ENCODE measurements at places on chromosomes 13 and 19.

DNA sequence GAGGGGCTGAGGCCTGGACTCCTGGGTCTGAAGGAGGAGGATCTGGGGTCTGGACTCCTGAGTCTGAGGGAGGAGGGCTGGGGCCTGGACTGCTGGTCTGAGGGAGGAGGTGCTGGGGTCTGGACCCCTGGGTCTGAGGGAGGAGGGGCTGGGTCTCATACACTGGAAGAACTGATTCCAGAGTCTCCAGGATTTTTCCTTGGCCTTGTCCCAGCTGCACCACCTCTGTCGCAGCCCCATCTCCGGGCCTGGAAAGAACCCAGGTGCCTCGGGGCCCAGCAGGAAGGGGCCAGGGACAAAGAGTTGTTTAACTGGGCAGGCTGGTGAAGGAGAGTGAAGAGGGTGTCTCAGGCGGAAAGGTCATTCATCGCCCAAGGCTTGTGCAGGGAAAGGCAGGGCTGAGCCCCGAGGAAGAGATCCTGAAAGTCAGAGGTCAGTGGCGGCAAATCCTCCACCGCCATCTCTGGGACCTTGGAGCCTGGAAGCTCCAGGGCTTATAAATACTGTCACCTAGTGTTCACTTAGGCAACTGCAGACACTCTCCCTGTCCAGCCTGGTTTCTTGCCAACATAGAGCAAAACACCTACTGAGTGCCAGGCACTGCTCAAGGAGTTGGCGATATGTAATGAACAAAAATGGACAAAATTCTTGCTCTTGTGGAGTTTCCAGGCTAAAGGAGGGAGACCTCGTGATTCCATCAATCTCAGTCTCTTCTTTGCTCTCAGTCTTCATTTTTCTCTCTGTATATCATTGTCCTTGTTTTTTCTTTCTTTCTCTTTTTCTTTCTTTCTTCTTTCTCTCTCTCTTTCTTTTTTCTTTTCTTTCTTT lies 4.4 kb upstream of the KCNN4 start:
- DNase-seq = no peak

DNA sequence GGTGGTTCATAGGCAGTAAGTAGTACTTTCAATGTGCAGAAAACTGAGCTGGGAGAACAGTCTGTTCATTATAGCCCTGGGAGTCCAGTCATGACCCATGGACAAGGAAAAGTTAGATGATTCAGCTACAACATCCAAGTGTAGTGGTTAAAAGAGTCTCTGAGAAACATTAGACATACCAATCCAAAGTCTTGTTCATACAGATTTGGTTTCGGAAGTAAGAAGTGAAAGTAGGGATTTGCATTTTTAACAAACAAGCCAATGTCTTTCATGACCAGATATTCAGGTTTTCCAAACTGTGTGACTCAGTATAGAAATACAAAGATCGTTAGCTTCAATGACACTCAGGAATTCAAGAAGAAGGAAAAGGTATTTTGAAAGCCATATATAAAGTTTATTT lies 345.3 kb downstream of the SLITRK1 start:
- DNase-seq = no peak

DNA sequence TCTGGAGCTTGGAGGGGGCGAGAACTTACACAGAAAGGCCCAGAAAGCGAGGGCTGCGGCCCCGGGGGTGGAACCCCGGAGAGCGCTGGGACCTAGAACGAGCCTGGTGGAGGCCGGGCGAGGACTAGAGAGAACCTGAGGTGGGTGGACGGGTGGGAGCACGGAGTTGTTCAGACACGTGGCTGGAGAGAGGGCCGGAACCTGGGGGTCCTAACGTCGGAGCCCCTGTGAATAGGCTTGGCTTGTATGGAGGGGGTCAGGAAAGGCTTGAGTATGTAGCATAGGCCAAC lies 383 bp downstream of the ZNF581 start:
- no peak for DNase-seq

DNA sequence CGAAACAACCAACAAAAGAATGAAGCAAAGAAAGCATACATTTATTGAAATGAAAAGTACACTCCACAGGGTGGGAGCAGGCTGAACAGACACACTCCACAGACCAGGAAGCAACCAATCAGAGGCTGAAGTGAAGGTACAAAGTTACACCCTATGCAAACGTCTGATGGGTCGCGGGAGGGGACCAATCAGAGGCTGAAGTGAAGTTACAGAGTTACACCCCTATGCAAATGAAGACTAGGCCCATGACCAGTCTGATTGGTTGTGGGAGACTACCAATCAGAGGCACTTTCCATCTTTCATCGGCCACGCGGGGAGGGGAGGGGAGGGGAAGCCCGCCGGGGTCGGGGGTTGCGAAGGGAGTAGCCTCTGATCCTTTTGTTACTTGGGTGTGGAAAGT lies 12.4 kb upstream of the FBL start:
- DNase-seq = no peak

DNA sequence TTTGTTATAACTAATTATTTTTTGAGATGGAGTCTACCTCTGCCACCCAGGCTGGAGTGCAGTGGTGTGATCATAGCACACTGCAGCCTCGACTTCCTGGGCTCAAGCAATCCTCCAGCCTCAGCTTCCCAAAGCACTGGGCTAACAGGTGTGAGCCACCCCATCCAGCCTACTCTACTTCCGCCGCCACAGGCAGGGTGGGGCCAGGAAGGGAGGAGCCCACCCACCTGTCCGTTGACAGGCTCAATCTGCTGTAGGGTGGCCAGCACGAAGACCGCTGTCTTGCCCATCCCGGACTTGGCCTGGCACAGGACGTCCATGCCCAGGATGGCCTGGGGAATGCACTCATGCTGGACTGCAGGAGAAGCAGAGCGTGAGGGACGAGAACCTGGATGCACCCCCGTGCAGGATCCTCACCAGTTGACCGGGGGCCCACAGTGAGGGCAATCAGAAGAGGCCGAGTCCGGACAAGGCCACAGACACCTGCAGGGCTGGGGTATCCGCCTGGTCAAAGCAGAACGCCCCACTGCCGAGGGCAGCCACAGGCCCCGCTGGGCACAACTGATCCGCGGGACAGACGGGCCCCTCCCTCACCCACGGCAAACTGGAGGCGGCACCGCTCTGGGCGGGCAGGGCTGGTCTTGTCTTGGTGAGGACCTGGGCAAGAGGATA lies 6.7 kb downstream of the DDX39A start:
- no peak for DNase-seq

DNA sequence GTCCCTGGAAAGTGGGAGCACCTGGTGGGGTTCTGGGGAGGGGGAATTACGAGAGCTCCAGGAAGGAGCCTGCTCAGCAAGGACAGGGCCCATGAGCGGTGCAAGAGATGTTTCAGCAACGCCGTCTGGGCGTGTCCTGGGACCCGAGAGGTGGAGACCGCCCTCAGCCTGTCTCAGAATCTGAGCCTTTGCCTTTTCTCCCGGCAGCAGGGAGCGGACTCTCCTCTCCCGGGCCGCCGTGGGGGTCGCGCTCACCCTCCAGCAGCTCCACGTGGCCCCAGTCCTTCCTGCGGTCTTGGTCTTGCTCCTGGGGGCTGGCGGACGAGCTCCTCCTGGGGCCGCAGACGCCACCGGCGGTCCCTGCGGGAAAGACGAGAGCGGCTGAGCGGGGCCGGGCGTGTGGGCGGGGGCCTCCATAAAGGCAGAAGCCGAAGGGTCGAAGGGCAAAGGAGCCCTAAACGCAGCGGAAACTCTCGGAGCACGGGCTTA lies 714 bp downstream of the POLRMT start:
- peak; percentile 27 for DNase-seq

- no peak for DNase-seq
Measured at GRCh38 chr13:43293986-43294385, 270.6 kb downstream of the DNAJC15 start.

- DNase-seq = no peak
Measured at GRCh38 chr19:50573741-50574461, 5.7 kb upstream of the LRRC4B start.

GRCh38 chr19:19279062-19279612 lies 6.0 kb upstream of the TM6SF2 start:
- no peak for DNase-seq

DNA sequence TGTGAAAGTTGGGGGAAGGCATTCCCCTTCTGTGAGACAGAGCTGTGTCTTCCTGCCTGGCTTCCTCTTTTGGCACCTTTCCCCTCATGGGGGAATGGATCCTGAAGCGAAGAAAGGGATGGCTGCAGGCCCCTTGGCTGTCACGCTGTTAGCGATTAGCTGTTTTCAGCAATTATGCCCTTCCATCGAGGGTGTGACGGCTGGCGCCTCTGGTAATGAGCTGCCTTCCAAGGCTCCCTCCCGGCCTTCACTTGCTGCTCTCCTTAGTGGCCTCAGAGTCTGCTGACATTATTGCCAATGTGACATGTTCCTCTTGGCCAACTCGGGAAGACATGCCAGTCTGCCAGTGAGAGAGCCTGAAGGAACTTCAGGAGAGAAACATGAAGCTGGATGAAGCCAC lies 162.1 kb downstream of the ZIC5 start:
- no peak for DNase-seq

DNA sequence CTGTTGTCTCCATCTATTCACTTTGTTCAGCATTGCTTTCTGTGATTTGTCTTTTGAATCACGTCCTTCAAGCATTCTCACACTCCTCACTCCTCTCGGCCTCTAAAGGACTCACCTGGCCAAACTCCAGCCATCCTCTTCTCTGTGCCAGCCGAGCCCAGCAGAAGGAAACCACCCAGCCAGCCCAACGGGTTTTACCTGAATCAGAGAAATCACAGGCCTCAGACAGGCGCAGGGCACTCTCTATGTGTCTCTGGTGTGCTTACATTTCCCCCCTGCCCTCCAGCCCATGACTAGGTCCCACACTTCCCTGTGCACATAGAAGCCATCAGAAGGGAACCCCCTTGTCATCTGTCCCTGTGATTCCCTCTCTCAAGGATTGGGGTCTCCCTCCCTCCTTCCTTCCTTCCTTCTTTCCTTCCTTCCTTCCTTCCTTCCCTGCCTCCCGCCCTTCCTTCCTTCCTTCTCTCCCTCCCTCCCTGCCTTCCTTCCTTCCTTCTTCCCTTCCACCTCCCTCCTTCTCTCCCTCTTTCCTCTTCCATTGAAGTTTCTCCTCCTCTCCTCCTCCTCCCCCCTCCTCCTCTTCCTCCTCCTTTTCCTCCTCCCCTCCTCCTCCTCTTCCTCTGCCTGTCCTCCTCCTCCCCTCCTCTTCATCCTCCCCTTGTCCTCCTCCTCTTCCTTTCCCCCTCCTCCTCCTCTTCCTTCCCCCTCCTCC lies 8.8 kb upstream of the ZNF541 start:
- no peak for DNase-seq

- no peak for DNase-seq
Measured at GRCh38 chr13:44224450-44225149, 149.0 kb upstream of the SERP2 start.

DNA sequence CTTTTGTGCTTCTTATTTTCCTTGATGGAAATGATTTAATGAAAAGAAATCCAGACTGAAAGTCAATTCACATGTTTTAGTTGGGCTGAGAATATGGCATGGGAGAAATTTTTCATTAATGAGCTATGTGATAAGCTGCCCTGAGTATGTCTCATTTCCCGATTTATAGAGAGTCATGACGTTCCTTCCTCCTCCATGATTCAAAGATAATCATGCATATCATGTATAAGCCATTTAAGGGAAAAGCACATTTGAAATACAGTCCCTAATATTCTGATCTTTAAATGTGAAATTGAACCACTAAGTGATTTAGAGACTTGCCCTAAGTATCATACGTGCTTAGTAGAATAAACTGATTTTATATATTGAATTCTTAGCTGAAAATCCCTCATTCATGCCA lies 840.9 kb downstream of the PCDH17 start:
- DNase-seq = no peak

GRCh38 chr13:32538143-32538620 lies 413 bp downstream of the N4BP2L2 start:
- no peak for DNase-seq

DNA sequence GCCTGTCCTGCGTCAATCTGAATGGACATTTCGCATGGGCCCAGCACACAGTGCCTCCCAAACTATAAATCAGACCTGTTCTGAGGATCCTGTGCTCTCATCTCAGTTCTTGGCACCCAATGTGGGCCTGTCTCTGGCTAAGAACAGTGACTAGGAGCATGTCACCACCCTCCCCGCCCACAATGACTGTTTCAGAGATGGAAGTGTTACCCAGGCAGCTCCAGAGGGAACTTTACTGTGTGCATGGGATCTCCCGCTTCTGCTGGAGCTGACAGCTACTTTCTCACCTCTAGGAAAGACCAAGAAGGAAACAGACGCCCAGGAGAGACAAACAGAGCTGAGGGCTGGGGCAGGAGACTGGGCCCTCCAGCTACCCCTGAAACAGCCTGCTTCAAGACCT lies 45.0 kb downstream of the KCTD15 start:
- DNase-seq = no peak

DNA sequence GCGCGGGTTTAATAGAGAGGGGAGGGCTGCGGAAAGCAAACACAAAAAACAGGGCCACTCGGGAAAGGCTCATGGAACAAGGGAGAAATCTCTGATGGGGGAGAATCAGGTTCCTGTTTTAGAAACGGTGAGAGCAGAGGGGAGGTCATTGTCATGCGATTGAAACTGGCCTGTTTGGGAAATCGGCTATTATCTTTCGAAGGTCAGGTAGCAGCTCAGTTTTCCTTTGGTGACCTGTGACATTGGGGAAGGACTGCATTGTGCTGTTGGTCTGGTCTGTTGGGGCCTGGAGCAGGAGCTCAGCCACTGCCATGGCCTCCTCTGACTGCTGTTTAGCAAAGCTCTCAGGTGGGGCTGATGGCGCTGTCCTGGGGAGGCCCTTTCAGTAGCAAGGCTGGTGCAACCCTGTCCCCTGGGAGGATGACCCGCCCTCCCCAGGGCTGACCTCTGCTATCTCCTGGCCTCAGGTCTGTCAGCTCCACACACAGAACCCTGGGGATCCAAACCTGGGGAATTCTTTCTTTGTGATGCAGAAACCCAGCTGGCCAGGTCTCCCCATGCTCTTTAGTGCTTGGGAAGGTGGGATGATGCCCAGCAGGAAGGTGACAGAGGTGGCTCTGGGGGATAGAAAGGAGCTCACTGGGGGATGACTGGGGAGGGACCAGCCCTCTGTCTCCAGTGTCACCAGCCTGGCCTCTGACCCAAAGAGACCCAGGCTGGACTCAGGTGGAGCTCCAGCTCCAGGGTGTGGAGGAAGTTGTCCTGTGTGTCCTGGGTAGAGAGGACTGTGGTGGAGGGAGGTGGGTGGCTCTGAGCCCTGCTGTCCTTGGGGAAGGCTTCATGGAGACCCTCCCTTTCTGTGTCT lies 21.2 kb upstream of the CD177 start:
- no peak for DNase-seq

- DNase-seq = no peak
Measured at GRCh38 chr19:18828786-18829185, 3.0 kb upstream of the UPF1 start.

DNA sequence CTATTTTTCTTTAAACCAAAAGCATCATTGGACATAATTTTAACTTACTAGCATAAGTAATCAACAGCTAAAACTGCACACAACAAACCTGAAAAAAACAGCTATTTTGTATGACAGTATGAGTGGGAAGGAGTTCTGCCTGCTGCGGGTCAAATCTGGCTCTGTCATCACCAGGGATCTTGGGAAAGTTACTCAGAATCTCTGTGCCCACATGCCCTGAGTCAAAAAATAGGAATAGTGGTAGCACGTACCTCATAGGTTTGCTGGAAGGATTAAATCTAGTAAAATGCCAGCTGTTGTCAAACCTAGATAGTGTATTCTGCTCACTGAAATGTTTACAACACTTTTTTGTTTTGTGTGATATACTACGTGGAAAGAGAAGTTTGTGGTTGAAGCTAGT lies 1.1 kb downstream of the CLN5 start:
- no peak for DNase-seq
